ENCODE measurements at places on chromosomes 12 and 14.
A peak's percentile ranks its signal among the peaks of the same experiment; 100 is the strongest.

DNA sequence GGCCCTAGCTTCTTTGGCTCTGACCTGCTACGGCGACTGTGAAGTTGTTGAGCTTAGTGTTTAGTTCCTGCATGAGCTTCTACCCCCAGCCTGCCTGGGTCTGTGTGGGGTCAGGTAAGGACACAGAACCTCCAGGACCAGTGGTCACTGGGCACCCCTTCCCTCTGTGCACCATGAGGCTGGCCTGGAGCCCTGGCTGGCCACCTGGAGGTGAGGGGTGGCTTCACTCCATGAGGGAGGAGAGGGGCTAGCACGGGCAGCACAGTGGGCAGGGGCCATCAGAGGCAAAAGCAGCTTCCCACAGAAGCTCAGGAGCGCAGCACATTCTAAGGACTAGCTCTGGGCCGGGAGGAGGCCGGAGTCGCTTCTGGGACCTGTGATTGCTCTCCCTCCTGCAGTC, 36.7 kb downstream of the CCDC92 start:
- DNase-seq: no peak

DNA sequence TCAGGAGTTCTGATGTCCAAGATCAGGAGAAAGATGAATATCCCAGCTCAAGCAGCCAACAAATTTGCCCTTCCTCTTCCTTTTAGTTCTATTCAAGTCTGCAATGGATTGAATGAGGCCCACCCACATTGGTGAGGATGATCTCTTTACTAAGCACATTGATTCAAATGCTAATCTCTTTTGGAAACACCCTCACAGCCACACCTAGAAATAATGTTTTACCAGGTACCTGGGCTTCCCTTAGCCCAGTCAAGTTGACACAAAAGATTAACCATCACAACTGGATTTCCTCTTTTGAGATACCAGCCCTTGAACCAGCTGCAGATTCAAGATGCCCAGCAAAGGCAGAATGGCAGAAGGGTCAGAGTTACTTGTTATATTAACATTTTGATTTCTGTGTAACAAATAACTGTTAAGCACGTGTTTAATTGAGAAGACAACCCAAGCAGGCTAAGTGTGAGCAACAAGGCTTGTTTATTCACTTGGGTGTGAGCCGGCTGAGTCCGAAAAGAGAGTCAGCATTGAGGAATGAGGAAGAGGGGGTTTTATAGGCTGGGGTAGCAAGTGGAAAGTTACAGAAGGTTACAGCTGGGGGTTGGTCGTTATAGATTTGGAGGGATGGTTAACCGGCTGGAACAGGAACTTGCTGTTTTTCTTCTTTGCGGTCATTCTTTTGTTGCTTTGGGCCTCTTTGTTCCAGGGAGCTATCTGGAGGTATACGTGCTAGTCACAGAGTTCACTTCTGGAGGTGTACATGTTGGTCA, 180.3 kb downstream of the EMP1 start:
- DNase-seq: no peak

DNA sequence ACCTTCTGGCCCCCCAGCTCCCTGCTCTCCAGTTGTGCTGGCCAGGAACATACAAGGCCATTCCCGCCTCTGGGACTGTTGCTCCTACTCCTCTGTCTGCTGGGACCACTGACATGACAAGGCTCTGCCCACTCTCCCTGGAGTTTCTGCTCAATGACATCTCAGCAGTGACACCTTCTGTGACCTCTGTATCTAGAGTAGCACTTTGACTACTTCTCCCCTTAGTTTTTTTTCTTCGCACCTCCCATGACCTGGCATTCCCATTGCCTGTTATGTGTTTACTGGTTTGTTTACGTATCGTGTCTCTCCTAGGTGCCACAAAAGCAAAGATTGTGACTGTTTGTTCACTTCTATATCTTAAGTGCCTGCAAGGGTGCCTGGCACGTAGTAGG, 40.1 kb upstream of the TMEM263 start:
- no peak for DNase-seq

DNA sequence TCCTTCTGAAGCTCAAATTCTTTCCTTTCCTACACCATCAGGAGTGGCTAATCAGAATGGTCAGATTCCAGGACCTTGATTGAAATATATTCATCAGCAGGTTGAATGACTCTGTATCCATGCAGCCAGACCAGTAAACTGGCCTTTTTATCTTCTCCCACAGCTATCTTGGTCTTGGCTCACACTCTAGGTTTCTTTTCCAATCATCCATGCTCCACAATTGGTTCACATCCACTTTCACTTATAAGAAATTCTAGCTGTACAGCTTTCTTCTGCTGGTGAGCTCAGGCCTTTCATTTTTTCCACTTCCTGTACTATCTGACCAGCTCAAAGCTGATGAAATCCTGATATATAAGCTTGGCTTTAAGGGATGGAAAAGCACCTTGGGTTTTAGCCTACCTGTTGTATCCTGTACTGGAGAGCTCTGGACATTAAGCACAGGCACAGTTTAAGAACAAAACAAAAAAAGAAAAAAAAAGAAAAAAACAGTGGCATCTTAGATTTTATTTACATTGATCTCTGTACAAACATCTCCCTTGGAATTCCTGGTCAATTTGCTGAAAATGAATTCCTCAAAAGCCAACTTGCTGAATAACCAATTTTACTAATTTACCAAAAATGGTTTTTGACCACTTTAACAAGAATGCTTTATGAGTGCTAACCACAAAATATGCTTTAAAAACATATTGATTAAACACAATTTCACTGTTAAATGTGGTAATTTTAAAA, 91.6 kb upstream of the PAWR start:
- no peak for DNase-seq

DNA sequence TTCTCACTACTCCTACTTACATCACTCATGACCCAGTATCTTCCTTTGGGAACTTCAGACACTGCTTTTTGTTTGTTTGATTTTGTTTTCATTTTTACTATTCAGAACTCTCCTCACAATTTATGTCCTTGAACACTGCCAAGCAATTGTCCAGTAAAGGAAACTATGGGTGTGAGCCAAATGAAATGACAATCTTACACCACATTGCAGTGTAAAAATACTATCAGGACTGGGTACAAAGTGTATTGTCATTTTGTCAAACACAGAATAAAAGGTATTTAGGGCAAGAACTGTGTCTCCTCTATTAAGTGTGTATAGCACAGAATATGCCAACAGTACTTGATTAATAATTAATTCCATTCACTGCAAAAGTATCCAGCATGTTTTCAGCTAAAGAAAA, 199.3 kb downstream of the ALG10B start:
- no peak for DNase-seq

DNA sequence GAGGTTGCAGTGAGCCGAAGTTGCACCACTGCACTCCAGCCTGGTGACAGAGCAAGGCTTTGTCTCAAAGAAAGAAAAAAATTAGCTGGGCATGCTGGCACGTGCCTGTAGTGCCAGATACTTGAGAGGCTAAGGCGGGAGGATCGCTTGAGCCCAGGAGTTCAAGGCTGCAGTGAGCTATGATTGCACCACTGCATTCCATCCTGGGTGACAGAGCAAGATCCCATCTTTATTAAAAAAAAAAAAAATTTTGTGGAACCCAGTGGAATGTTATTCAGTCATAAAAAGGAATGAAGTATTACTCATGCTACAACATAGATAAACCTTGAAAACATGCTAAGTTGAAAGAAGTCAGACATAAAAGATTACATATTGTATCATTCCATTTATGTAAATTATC, 8.3 kb upstream of the ERBB3 start:
- no peak for DNase-seq

DNA sequence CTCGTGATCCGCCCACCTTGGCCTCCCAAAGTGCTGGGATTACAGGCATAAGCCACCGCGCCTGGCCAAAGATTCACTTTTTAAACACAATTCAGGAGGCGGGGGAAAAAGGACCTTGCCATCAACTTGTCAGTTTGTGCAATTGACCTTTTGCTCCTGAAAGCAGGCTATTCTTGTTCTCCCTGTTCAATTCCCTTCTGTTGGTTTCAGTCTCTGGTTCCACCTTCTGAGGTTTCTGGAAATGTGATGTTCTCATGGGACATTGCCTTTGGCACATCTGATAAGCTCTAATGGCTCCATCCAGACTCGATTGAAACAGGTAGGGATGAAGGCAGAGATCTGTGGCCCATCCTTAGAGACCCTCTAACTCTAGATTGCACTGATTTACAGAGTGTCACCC, 17.9 kb upstream of the CCDC85C start:
- no peak for DNase-seq

DNA sequence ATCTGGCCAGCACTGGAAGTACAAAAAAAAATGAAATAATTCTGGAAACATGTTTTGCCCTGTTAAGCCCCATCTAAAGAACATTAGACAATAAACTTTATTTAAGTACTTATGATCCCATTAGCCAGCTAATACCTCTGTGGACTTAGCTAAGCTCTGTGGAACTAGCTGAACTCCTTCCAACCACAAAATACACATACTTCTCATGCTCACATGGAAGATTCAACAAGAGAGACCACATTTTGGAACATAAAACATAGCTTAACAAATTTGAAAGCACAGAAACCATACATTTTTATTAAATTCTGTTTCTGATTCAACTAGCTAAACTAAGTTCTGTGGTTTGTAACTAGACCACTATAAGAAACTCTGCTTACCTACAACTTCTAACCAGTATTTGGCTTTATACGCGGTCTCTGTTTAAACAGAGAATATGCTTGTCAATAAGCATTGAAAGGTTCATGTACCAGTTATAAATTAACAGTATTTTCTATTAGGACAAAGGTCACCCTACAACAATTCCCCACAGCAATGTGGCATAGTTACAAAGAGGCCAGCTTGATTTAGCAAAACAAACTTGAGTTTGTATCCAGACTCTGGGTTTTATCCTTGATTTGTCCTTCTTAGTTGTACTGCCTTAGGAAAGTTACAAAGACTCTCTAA, 300.1 kb downstream of the C12orf50 start:
- no peak for DNase-seq

GRCh38 chr12:79356216-79356615, 334.5 kb downstream of the PAWR start:
- no peak for DNase-seq

DNA sequence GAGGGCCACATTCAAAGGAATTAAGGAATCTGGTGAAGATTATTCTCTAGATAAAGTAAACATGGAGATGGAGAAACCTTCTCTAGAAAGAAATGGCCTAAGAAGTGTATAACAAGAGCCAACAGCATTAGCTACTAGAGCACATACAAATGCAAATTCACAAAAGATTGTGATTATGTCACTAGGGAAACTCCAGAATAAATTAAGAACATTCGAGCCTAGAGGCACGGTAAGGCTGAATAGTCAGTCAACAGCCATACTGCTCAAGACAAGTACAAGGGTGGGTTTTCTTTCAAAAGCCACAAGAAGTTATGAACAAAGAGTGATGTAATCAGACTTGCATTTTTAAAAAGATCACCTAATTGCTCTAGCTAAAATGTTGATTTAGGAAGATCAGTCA, 25.4 kb downstream of the PPP4R3A start:
- no peak for DNase-seq

DNA sequence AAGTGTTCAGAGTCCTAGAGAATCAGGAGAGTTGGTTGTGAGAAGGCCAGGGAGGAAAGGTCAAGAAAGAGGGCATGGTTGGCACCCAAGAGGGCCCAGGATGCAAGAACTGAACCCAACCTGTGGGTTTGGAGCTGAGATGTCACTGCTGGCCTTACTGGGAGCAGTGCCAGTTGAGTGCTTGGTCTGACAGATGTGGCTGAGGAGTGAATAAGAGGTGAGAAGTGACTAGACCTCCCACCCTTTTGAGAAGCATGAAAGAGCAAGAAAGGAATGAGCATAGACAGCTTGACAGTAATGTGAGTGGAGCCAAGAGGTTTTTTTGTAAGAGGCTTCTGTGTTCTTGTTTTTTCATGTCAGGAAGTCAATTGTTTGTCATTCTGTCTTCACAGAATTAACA, 95.3 kb downstream of the FGD4 start:
- no peak for DNase-seq

- no peak for DNase-seq
Measured at GRCh38 chr14:27739657-27740156, 1026.9 kb upstream of the FOXG1 start.

GRCh38 chr12:130743176-130743575, 27.1 kb upstream of the RIMBP2 start:
- DNase-seq: no peak

DNA sequence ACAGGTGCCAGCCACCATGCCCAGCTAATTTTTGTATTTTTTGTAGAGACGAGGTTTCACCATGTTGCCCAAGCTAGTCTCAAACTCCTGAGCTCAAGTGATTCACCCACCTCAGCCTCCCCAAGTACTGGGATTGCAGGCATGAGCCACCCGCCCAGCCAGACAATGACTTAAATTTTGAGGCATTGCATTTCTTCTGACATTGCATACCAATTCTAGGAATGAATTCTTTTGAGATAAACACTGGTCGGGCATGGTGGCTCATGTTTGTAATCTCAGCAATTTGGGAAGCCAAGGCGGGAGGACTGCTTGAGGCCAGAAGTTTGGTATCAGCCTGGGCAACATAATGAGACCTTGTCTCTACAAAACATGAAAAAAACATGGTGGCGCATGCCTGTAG, 2.5 kb upstream of the CELA1 start:
- DNase-seq: no peak

GRCh38 chr12:38746744-38747143, 158.6 kb downstream of the CPNE8 start:
- DNase-seq: no peak

DNA sequence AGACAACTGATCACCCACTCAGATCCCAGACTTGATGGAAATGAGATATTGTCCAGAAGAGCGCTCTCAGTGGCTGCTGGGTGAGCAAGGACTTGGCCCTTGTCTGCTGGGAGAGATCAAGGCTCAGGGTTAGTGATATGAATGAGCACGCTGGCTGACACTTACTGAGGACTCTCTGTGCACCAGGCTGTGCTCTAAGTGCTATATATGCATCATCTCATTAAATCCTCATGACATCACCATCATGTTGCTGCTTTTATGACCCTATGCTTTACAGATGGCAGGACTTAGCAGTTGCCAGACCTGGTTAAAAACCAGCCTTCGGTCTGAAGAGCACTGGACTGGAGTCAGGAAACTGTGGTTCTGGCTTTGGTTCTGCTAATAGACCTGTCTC, 260.9 kb downstream of the VRK1 start:
- DNase-seq: no peak

- DNase-seq: no peak
Measured at GRCh38 chr12:47825173-47825639, 5.5 kb upstream of the HDAC7 start.

DNA sequence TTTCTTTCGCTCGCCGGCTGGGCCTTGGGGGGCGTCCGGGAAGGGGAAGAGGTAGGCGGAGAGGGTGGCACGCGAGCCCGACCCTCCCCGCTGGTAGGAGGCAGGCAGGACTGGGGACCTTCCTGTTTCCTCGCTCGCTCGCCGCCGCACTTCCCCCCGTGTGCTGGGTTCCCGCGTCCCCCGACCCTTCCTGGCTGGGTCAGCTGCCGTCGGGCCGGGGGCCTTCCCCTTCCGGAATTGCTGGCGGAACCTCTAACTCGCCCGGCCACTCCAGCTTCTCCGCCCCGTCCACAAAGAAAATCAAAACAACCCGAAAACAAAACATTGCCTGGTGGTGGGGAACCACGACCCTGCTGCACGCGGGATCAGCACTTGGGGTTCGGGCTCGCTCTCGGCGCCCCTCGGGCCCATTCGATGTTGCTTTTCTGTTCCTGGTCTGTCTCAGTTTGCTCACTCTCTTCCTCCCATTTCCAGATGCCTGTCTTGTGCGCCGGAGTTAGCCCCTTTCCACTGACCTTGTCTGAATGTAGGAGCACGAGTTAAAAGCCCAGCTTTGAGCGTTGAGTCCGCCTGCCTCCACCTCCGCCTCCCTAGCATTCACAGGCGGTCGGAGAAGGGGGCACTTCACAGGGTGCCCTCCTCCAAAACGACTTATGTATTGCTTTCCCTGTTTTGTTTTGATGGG, 581 bp downstream of the PAPOLA start:
- DNase-seq: peak; percentile 3

- no peak for DNase-seq
Measured at GRCh38 chr14:92597906-92598905, 84.6 kb downstream of the RIN3 start.

All from iPS DF 19.7 (cell line).